Psoas muscle (tissue), 8 donors: ENCODE measurements at places on chromosomes 2 and 18. TPM values are rescaled to one million over a fixed set of nuclear protein-coding genes. Genes with fewer than 3 reads are reported as not detected.
A peak's percentile ranks its signal among the peaks of the same experiment; 100 is the strongest.

GRCh38 chr2:236744716-236745115, 175.1 kb downstream of the ACKR3 start:
- DNase-seq: no peak

DNA sequence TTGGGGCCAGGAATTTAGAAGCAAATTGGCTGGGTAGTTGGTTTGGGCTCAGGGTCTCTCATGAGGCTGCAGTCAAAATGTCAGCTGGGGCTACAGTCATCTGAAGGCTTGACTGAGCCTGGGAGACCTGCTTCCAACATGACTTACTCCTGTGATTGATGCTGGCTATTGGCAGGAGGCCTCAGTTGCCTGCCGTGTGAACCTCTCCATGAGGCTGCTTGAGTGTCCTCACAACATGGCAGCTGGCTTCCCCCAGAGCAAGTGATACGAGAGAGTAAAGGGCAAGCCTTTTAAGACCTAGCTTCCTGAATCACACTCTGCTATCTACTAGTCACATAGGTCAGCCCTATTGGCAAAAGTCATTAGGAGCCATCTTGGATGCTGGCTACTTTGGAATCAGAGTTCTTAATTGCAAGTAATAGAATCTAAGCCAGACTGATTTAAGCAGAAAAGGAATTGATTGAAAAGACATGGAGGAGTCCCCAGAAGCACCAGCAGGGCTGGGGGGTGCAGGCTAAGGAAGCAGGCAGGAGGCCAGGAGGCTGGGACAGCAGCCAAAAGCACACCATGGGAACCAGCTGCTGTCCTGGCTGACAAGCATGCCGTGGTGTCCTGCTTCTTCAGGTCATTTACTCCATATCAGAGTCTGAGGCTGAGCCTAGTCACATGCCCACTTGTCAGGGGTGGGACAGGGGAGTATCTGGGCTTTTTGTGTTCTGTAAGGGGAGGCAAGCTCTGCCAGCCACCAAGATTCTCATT, 7.8 kb upstream of the GIGYF2 start:
- peak; percentile 58 for DNase-seq

DNA sequence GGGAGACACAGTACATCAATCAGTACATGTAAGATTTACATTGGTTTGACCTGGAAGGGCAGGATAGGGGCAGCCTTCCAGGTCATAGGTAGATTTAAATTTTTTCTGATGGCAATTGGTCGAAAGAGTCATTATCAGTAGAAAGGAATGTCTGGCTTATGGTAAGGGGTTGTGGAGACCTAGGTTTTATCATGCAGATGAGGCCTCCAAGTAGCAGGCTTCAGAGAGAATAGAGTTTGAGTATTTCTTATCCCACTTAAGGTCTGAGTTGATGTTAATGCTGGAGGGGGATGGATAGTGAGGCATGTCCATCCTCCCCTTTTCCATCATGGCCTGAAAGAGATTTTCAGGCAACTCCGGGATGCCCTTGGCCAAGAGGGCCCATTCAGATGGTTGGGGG, 60.7 kb downstream of the SPTBN1 start:
- DNase-seq: no peak

DNA sequence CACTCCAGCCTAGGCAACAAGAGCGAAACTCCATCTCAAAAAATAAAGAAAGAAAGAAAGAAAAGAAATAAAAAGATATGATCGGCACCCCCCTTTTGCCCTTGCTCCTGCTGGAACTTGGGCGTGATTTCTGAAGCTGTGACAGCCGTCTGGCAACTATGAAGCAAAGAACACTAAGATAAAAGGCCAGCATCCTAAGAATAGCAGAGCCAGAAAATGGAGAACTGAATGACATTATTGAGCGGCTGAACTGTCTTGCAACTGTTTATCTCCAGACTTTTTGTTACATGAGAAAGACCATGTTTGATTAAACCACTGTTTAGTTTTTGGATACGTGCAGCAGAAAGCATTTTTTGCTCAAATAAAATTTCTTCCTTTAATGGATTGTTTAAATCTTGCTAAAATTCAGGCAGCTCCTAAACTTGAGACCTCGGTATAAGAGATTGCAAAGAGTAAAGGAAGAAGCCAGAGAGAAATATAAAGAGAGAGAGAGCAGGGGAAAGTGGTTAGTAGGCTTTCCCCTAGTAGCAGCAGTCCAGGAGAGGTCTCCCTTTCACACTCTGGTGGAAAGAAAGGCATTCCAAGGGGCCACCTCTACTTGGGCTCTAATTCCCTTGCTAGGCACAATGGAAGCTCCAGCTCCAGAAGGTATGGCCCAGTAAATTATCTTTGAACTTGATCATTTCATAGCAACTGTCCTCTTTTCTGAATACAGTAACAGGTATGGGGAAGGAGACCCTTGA, 8.2 kb upstream of the MBD2 start:
- no peak for DNase-seq

- peak; percentile 65 for DNase-seq
Observed at GRCh38 chr2:86068136-86068588, 37.5 kb downstream of the POLR1A start.

DNA sequence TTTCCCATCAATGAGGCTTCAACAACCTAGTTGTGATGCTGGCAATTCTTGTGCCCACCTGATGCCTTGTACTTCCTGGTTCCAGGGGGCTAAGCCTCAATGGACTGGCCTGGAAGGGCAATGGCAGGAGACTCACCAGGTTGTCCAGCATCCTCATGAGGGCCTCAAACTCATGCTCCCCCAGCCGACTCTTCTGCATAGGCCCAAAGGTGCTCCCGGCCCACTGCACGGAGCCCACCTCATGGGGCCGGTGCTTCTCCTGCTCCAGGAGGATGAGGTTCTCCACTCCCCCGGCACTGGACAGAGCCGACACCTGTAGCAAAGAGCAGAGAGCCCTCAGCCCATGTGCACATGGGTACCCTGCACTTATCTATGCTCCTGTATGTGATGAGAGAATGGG, 84.5 kb downstream of the ADD2 start:
- no peak for DNase-seq

DNA sequence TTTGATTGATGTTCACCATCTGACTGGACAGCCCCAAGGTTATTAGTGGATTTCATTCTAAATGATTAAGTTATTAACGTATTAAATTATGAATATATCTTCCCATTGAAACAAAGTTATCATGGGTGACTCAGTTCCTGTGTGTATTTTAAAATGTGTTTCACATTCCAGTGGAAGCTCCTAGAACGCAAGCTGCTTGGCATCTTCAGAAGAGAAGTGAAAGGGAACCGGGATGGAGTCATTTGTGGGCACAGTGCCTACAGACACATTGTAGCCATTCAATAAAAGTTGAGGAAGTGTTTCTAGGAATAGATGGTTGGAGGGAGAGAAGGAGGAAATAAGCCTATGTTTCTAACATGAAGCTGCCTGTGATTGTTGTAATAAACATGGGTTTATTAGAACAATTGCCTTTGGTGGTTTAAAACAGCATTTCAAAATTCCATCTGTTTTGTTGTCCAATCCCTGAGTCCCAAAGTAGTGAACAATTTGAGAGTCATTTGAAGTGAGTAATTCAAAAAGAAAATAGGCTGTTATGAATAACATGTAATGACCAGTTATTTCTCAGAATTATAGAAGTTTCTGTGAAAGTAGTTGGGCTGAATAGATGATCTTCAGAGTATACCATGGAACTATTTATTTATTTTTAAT, 143.5 kb downstream of the PKP4 start:
- peak; percentile 41 for DNase-seq

SPR gene
- total RNA-seq: 25.3 TPM

POTEE gene
- total RNA-seq: not detected
